ENCODE measurements at places on chromosomes 12 and 14.

DNA sequence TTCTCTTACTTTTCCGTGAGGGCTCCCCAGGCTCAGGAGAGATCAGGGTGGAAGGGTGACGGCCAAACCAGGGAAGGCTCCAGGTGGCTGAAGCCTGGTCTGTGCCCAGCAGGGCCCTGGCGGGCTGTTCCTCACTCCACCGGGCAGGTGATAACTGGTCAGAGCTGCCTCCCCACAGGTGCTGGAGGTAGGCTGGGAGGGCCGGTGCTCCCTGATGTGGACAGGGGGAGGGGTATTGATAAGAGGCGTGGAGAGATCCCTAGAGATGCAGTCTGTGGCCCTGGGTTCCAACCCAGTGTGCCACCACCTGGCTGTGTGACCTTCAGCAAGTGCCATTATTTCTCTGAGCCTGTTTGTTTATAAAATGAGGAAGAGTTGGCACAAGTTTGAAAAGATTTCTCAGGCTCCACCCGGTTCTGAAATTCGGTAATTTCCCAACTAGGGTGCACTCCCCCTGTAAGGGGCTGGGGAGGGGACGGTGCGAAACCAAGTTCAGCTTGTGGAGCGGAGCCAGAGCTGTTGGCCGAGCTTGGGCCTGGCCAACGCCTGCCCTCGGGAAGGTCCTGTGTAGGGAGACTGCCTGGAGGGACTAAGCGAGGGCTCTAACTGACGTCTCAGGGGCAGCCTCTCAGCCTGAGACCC is 1.0 kb upstream of the NR4A1 start:
- DNase-seq = no peak

DNA sequence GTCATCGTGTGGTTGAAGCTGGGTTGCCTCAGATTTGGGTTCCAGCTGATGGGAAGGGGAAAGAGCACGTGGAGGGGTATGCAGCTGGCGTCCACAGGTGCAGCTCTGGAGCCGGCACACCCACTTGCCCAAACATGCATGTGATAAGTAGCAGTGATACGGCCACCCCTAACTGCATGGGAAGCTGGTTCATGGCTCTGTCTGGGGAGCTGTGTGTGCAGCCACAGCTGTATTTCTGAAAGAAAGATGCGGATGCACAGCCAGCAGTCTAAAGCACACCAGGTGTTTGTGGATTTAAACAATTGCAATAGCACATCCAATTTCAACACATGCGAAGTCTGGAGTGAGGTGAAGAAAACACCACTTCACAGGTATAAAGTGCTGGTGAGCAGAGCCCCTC is 181.4 kb downstream of the EFCAB11 start:
- DNase-seq = no peak

- DNase-seq = no peak
These were observed 180.9 kb downstream of the EXOC5 start for GRCh38 chr14:57087841-57088240.

GRCh38 chr14:40757376-40757950 is 849.2 kb upstream of the LRFN5 start:
- no peak for DNase-seq
